SHP77 treated with DMSO at 0.1 percent for 48 hours (cell line): ENCODE measurements at places on chromosomes 13 and 19.

- no peak for DNase-seq
These were observed 19.4 kb upstream of the ADGRE5 start for GRCh38 chr19:14361824-14362223.

- DNase-seq = no peak
These were observed 402.7 kb downstream of the IRS2 start for GRCh38 chr13:109383683-109384082.

- no peak for DNase-seq
These were observed 94.8 kb downstream of the TEX29 start for GRCh38 chr13:111415246-111415645.

GRCh38 chr19:30277941-30278881 lies 94.0 kb upstream of the ZNF536 start:
- DNase-seq = no peak

- DNase-seq = peak; percentile 91
These were observed 49.1 kb downstream of the LMO7 start for GRCh38 chr13:75685239-75685697.

DNA sequence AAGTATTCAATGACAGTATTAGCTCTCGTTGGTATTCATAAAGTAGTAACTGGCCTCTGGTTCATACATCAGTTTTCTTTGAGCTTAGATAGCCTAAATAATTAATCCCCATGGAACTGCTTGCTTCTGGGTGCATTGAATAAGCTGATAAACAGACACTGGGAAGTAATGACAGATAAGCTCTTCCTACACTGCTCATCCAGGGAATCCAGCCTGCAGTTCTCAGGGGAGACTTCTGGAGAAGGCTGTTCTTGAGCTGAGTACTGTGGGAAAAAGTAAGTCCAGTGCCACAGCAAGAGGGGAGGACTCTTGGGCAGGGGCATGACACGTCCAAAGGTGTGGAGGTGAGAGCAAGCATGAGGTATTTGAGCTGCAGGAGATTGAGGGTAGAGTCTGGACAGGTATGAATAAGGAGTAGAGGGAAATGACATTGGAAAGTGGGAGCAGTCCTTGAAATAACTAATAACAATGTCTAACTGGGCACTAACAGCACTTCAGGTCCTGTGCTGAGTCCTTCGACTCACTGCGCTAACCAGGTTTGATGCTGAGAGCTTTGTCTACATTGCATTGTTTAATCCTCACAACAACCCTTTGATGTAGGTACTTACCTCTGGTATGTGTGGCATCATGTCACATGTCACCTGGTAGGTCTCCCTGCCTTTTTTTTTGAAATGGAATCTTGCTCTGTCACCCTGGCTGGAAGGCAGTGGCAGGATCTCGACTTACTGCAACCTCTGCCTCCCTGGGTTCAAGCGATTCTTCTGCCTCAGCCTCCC lies 7.2 kb downstream of the GARRE1 start:
- DNase-seq = no peak

DNA sequence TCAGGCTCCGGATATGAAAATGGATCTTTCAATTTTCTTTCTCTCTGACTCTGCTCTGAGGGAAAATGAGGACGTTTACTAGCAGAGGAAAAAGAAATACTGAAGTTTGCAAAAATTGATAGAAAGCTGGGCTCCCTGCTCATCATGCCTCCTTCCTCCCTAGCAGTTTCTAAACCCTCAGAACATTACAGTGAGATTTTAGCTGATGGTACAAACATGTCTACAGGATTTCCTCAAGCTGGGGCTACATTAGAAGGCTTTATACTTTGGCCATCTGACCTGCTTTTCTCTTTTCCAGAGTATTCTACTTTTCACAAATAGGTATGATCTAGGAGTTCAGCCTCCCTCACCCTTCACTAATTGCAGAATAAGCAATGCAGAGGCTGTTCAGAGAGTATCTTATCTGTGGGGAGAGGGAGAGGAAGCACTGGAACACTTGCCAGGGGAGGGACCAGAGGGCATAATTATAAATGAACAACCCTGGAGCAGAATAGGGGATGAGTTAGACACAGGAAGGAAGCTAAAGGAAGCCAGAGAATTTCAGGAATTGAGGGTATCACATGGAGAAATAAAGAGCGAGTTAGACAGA lies 30.0 kb downstream of the CEACAM1 start:
- no peak for DNase-seq

DNA sequence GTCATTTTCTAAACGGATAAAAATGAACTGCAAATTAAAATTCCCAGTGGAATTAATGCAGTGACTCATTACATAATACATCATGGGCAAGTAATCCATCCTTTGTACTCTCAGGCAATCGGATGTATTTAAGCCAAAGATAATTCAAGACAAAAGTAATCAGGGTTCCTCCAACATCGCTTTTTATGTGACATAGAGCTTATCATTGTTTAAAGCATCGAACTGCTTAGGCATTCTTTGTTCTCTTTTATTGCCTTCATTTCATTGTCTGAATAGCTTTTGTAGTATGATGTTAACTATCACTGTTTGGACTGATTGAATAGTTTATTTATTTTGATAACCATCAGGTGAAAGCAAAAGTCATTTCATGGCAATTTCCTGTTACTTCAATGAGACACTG lies 209.4 kb downstream of the ITGBL1 start:
- no peak for DNase-seq
